ENCODE measurements at places on chromosomes 16 and 17.

GRCh38 chr16:56341656-56342399, 83.5 kb downstream of the AMFR start:
- DNase-seq: no peak

GRCh38 chr16:27778926-27779570, 229.1 kb downstream of the KATNIP start:
- no peak for DNase-seq

- DNase-seq: no peak
These were observed 3.3 kb downstream of the COTL1 start for GRCh38 chr16:84614623-84614967.

DNA sequence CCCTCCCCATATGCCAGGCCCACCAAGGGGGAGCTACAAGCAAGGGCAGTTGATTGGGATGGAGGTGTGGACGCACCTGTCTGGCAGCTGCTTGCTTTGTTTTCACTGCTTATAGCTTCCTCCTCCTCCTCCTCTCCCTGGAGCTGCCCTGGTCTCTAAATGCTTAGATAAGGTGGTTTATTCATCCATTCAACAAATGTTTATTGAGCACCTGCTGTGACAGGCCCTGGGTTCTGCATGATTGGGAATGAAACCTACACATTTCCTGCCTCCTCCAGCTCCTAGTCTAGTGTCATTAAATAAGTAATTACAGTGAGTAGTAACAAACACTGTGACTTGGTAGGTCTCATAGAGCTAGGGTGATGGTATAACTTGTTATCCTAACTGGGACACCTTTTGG, 17.4 kb upstream of the MAP3K14 start:
- no peak for DNase-seq

- DNase-seq: no peak
These were observed 9.0 kb upstream of the VASN start for GRCh38 chr16:4362476-4363135.

DNA sequence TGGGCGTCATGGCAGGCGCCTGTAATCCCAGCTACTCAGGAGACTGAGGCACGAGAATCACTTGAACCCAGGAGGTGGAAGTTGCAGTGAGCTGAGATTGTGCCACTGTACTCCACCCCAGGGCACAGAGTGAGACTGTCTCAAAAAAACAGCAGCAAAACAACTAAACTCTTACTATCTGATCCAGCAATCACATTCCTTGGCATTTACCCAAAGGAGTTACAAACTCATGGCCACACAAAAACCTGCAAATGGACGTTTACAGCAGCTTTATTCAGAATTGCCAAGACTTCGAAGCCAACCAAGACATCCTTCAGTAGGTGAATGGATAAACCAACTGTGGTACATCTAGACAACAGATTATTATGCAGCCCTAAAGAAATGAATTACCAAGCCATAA, 4.0 kb downstream of the SIAH1 start:
- no peak for DNase-seq

DNA sequence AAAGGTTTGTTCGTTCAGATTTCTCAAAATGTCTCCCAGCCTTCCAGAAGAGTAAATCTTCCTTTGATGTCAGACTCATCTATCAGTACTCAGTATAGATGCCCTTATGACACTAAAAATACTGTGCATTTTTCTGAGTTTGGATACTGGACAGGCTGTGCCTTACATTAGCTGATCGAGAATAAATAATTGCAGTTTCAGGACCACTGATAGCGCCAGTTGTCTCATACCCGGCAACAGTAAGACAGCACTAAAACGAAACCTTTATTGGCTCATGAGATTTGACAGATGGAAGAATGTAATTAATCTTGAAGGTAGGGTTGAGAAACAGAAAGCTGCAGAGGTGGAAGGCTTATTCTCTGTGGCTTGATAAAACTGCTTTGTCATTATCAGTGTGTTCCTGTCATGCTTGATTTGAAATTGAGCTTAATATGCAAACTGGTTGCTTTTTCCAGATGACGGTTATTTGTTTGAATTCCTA, 1.2 kb downstream of the ATP6V0A1 start:
- no peak for DNase-seq

DNA sequence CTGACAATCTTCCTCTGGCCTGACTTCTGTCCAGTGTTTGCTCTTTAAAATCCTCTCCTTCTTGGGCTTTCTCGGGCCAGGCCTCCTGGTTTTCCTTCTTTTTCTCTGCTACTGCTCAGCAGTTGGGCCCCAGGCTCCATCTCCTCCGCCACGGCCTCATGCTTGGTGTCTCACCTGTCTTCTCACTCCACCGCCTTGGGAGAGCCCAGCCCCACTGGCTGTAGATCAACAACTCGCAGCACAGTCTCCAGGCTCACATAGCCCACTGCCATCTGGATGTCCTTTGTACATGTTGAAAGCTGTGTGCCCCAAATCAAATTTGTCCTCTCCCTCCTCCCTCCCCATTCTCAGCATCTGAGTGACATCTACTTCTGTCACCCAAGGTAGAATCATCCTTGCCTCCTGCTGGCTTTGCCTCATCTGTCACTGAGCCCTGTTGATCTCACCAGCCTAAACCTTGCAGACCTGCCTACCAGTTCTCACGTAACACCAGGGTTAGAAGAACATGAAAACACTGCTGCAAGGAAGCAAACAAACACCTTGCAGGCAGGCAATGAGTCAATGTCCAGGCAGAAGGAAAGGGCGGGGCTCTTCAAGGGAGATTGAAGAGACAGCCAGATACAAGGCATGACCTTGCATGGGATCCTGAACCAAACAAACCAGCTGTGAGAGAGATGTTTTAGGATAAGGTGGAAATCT, 103.2 kb upstream of the SMURF2 start:
- DNase-seq: no peak

DNA sequence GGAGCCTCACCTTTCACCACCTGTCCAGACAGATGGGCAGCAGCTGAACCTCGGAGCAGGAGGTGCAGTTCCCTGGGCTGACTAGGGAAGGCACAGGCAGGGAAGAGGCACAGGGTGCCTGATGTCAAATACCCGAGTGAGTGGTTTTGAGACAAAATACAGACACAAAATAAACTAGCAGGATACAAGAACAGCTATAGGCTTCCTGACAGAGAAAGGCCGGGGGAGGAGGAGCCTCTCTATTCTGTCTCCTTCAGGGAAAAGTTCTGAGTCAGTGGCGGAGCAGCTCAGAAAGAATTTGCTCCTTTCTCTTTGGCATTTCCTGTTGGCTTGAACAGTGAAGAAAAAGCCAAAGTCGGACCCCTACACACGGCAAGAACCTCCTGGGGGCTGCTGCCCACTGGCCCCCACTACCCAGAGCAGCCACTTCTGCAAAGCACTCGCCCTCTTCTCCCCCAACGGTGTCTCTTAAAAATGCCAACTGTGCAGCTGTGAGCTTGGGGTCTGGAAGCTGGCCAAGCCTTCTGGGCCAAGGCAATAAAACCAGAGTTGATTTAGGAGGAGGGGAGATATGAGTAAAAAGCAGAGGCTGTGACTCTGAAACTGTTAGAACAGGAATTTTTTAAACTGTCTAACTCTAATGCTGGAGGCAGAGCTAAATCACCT, 14.4 kb upstream of the FAAP100 start:
- DNase-seq: no peak

DNA sequence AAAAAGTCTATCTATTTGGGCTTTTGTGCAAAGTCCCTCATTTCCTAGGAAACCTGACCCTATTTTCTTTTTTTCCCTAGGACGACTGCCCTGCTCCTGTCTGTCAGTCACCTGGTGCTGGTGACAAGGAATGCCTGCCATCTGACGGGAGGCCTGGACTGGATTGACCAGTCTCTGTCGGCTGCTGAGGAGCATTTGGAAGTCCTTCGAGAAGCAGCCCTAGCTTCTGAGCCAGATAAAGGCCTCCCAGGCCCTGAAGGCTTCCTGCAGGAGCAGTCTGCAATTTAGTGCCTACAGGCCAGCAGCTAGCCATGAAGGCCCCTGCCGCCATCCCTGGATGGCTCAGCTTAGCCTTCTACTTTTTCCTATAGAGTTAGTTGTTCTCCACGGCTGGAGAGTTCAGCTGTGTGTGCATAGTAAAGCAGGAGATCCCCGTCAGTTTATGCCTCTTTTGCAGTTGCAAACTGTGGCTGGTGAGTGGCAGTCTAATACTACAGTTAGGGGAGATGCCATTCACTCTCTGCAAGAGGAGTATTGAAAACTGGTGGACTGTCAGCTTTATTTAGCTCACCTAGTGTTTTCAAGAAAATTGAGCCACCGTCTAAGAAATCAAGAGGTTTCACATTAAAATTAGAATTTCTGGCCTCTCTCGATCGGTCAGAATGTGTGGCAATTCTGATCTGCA, 12.9 kb downstream of the TMEM98 start:
- DNase-seq: no peak

DNA sequence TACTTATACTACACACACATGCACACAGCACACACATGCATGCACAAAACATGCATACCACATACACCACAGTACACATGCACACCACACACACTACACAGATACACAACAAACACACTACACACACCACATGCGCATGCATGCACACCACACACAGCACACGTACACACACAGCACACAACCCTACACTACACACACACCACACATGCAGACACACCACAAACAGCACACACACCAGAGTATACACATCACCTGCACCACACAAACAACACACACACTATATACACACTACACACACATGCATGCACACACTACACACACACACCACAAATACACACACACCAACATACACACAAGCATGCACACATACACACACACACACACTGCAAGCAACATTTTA, 166.8 kb downstream of the AHSP start:
- DNase-seq: no peak

DNA sequence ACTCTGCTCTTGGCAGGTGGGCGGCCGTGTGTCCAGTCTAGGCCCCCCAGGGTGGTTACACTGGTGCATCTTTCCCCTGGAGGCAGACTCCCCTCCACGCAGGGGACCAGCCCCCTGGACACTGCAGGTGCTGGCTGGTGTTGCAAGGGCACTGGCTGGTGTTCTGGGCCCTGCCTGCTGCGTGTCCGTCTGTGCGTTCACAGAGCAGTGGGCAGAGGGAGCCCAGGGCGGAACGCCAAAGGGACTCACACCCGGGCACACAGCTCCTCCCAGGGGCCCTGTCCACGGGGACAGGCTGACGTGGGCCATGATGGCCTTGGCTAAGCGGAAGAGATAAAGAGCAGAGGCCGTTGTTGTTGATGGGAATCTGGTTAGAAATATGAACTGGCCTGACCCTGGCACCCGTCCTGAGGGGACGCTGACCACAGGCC, 27.3 kb downstream of the ACSF3 start:
- no peak for DNase-seq

DNA sequence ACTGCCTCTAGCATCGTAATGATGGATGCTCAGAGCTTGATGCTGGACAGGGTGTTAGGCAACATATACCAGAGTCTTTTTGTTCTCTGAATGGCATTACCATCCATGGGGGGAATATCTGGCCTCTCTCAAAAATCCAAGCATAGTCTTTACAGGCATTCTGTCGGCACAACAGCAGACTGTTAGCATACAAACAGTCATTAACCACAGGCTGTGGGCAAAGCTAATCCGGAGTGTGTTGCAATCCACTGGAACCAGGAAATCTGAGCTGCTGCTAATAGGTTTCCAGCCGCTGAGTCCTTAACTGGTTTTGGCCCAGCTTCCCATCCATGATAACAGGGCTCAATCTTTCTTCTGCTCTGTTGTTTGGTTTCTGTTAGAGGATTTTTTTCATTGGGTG, 371.9 kb downstream of the HS3ST3B1 start:
- no peak for DNase-seq

DNA sequence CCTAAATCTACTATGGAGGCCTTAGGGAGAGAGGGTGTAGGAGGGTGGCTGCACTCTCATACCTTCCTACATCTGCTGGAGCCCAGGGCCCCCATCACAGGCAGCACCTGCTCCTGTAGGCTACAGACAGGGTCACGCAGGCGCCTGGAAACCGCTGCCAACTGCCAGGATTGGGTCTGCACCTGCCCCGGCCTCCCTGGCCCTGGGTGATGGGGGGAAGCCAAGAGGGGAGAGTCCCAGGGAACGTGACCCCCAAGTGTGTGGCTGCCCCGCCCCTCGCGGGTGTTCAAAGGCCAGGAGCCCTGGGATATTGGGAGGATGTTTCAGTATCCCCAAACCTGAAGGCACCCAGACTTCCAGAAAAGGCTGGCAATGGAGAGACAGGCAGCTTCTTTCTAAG, 5.6 kb upstream of the TEX19 start:
- no peak for DNase-seq

- no peak for DNase-seq
These were observed 6.2 kb upstream of the MYOCD start for GRCh38 chr17:12659500-12659899.

DNA sequence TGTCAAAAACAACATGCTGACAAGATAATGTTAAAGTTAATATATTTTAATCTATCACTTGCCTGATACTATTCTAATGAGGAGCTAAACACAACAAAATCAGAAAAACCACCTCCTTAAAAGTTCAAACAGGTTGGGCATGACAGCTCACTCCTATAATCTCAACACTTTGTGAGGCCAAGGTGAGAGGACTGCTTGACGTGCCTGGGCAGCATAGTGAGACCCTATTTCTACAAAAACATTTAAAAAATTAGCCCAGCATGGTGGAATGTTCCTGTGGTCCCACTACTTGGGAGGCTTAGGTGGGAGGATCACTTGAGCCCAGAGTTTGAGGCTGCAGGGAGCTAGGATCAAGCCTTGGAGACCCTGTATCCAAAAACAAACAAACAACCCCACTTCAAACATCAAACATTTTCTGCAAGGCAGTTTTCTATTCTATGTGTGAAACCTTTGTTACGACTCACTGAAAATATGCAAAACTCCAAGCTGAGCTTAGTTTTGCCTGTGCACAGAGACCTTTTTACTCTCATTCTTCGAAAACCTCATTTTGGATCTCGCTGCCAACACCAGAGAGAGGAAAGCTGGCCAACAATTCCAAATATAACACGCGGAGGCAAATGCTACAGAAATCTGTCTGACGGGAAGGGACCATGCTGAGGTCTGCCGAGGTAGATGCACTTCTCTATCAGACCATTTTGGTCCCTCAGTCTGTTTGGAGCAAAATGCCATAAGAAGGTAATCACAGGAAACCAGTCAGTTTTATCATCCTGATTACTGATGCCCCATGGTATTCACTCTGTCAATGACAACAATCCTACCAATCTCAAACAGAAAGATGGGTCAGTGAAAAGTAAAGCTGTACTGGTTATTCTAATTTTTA, 6.2 kb downstream of the PHF12 start:
- DNase-seq: no peak
